Activated naive CD4-positive, alpha-beta T cell (primary cell): ENCODE measurements at places on chromosomes 16 and 17.

GRCh38 chr16:67445441-67445912 lies 14.6 kb downstream of the HSD11B2 start:
- no peak for DNase-seq

DNA sequence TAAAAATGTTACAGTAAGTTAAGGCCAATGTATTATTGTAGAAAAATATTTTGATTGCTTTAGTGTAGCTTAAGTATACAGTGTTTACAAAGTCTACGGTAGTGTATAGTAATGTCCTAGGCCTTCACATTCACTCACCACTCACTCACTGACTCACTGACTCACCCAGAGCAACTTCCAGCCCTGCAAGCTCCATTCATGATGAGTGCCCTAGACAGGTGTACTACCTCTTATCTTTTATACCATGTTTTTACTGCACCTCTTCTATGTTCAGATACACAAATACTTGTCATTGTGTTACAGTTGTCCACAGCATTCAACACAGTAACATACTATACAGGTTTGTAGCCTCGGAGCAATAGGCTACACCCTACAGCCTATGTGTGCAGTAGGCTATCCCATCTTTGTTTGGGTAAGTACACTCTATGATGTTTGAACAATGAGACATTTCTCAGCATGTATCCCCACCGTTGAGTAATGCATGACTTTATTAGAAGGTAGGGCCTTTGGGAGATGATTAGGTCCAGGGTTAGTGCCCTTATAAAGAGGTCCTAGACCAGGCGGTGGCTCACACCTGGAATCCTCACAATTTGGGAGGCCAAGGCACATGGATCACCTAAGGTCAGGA lies 117.8 kb downstream of the SLC39A11 start:
- DNase-seq: no peak

- DNase-seq: no peak
Observed at GRCh38 chr16:22623351-22623781, 112.7 kb downstream of the NPIPB5 start.

DNA sequence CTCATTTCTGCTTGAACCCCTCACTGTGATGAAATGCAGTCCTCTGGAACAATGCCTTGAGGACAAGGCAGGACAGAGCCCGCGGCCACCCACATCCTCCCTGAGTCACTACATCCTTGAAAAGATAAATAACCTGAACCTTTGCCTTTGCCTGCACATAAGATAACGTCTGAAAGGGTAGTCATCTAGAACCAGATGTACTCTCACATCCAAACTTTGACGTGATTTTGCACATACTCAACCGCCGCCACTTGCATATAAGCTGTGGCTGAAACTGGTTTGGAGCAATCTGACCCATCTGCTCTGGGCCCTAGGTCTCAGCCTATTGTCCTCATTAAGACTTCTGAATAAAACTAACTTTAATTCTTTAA lies 252.1 kb downstream of the PHKB start:
- DNase-seq: no peak

- no peak for DNase-seq
Observed at GRCh38 chr17:59353936-59354755, 22.7 kb downstream of the YPEL2 start.

DNA sequence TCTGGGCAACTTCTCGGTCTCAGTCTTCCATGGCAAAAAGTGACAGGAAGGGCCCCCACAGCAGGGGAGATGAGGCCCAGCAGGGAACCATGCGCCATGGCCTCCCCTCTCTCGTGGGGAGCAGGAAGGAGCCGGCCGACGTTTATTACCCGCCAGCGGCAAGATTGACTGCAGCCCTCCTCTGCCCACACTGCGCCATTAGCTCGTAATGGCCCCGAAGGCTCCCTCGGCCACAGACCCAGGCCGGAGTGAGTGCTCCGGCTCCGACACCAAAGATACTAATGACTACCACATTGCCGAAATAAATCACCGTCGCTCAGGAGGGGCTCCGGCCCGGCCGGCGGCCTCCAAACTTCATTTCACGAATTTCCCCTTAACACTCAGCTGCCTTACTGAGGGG lies 226.9 kb downstream of the C16orf78 start:
- DNase-seq: no peak

DNA sequence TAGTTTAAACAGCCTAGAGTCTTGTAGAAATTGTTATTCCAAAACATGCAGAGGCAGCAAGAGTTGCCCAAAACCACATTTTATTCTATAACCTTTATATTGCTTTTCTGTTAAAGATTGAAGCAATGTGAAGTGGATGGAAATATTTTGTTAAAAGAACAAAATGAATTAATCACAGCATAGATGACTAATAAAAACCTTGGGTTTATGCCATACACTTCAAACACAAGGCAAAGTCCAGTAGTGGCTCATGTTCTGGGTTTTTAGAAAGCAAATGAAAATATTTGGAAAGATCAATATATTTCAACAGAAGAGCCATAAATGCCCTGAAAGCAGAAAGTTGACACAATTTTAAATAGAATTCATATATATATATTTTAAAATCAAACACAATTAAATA lies 36.7 kb upstream of the ULK2 start:
- no peak for DNase-seq

DNA sequence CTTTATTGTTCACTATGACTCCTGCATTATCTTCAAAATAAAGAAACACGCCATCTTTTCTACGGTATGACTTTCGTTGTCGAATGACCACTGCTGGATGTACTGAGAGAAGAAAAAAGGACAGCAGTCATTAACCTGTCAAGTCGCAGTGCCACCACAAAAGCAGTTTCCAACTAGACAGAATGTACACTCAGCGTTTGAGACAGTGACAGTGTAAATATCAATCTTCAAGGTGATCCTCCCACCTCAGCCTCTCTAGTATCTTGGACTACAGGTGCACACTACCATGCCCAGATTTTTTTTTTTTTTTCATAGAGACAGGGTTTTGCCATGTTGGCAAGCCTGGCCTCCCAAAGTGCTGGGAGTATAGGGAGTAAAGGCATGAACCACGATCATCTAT lies 3.1 kb downstream of the RPL23 start:
- no peak for DNase-seq

DNA sequence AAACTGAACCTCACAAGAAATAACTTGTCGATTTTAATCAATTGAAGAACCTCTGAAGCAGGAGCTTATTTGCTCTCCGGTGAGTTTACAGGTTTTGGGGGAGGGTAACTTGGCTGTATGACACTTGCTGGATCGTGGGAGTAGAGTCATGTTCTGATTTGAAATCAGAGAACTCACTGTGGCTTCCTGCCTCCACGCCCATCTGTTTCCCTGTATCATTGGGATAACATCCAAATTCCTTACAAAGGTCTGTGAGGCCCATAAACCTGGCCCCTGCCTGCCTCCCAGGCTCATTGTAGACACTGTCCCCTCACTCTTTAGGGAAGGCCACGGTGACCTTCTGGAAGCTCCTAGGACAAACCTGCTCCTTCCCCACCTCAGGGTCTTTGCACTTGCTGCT lies 48.3 kb downstream of the C17orf67 start:
- no peak for DNase-seq

- DNase-seq: no peak
Observed at GRCh38 chr17:69625474-69625873, 211.0 kb downstream of the MAP2K6 start.

DNA sequence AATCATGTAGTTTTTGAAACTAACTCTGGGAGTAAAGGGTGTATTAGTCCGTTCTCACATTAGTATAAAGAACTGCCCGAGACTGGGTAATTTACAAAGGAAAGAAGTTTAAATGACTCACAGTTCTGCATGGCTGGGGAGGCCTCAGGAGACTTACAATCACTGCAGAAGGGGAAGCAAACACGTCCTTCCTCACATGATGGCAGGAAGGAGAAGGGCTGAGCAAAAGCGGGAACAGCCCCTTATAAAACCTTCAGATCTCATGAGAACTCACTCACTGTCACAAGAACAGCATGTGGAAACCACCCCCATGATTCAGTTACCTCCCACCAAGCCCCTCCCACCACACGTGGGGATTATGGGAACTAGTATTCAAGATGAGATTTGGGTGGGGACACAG lies 256.5 kb upstream of the TNRC6C start:
- no peak for DNase-seq

DNA sequence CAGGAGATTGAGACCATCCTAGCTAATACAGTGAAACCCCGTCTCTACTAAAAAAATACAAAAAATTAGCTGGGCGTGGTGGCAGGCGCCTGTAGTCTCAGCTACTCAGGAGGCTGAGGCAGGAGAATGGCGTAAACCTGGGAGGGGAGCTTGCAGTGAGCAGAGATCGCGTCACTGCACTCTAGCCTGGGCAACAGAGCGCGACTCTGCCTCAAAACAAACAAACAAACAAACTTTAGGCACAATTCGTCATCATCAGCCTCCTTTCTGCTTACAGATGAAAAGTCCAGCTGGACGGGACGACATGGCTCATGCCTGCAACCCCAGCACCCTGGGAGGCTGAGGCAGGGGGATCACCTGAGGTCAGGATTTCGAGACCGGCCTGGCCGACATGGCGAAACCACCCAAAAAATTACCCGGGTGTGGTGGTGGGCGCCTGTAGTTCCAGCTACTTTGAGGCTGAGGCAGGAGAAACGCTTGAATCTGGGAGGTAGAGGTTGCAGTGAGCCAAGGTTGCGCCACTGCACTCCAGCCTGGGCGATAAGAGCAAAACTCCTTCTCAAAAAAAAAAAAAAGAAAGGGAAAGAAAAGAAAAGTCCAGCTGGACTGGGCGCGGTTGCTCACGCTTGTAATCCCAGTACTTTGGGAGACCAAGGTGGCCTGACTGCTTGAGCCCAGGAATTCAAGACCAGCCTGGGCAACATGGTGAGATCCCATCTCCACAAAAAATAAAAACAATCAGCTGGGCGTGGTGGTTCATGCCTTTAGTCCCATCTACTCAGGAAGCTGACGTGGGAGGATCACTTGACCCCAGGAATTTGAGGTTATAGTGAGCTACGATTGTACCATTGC lies 1.5 kb upstream of the SPIRE2 start:
- DNase-seq: no peak

GRCh38 chr16:47780213-47780875 lies 319.2 kb downstream of the PHKB start:
- DNase-seq: no peak

GRCh38 chr17:37848690-37849616 lies 75.3 kb upstream of the TBC1D3K start:
- DNase-seq: no peak
